ENCODE measurements at places on chromosomes 1 and 21.
A peak's percentile ranks its signal among the peaks of the same experiment; 100 is the strongest.

DNA sequence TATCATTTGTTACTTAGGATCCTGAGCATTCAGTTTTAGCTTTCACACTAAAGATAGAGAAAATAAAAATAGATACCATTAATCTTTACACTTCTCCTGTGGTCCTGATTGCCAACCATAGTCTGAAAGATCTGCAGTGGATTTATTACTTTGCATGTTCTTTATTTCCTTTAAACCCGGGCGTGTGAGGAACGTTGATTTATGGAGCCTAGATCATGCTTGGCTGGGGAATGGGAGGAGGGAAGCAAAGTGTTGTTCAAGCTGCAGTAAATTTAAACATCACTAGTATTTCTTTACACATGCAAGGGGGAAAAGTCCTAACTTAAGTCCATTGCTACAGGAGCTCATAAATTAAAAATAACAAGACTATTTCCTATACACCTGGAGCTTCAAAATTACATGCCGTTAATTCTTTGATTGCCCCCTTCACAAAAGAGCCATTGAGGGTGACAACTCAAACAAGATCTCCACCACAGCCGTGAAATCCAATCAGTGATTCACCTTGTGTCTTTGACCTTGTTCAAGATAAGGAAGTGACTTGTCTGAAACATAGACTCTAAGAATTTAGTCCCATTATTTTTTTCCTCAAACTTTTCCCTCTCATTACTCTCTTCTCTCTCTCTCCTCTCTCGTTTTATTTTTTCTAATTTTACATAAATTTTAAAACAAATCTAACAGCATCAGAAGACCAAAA lies 282.7 kb downstream of the KIF26B start:
- no peak for DNase-seq

- DNase-seq, result no peak
Measured at GRCh38 chr1:32611859-32612188, 38.5 kb downstream of the ZBTB8OS start.

GRCh38 chr21:45330851-45331261 lies 43.2 kb upstream of the POFUT2 start:
- DNase-seq, result no peak

DNA sequence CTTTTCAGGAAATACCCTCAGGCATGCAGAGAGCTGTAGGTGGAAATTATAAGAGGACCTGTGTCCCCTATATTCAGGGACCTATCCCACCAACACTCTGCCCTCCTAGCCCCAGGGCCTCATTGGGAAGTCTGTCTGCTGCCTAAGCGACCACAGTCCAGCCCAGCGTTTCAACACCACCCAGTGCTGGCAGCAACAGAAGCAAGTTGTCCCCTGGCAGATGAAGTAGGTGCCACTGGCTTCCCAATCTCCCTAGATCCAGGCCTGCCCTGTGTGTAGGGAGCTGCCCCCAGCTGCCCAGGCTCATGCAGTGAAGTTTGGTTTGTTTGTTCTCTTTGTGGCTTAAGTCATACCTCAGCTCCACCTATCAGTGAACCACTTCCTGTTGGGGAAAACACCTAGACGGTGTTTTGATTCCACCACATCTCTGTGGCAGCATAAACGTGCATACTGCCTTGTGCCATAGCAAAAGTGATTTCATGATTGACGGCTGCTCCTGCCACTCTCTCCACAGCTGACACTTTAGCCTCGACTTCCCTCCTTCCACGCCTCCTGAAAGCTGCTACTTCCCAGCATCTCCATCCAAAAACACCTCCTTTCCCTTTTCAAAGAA lies 8.1 kb upstream of the LEFTY1 start:
- peak; percentile 75 for DNase-seq

GRCh38 chr1:174036798-174037197 lies 14.6 kb upstream of the RC3H1 start:
- DNase-seq, result no peak

- no peak for DNase-seq
Measured at GRCh38 chr21:45940621-45941337, 40.8 kb upstream of the COL6A1 start.

GRCh38 chr1:185561629-185562028 lies 172.6 kb upstream of the HMCN1 start:
- peak; percentile 20 for DNase-seq

DNA sequence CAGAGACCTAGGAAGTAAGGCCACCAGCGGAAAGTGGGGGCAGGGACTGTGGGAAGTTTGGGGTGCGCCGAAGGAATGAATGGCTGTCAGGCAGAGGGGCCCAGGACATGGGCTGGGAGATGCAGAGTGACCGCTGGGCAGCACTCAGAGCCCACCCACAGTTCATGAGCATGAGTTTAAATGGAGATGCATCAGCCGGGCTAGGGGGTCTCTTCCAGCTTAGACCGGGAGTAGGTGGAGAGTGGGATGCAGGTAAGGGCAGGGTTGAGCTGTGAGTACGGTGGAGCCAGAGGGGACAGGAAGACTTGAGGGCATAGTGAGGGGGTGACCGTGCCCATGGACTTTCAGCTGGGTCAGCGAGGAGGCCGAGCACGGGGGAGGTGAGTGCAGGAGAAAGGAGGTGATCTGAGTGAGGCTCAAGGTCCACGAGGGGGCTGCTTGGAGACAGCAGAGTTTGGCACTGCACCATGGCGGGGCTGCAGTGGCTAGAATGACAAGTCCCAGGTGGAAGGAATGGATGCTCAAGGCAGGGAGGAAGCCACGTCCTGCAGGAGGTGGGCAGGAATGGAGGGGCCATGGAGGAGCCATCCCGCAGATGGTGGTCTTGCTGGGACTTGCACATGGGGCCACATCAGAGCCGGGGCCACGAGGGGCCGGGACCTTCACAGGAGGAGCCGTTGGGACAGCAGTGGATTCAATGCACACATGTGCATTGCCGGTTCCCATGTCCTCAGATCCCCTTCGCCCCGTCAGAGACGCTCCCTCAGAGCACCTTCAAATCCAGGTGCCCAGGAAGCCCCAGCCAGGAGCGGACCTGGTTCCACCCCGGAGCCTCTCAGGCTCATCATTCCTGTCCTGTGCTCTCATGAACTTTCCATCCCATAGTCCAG lies 34.9 kb downstream of the UBASH3A start:
- DNase-seq, result no peak

DNA sequence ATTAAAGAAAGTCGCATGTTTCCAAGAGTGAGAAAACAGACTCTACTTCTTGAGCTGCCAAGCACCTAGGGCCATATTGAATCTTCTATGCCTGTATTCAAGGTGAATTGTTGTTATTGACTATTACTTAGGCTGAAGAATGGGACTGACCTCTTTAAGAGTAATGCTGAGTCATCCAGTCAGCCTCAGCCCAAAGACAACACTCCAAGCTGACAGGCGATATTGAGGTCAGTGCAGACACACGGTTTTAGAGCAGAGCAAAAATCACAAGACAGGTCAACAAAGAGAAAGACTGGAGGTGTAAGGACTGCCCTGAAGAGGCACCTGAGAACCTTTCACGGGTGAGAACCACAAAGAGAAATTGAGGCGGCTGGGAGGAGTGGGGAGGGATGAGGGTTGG lies 146.9 kb downstream of the MIS18A start:
- DNase-seq, result no peak

GRCh38 chr1:14846688-14847087 lies 248.2 kb downstream of the KAZN start:
- DNase-seq, result no peak

- no peak for DNase-seq
Measured at GRCh38 chr1:166193057-166193698, 26.4 kb upstream of the FAM78B start.

- DNase-seq, result no peak
Measured at GRCh38 chr1:59108481-59109317, 188.2 kb upstream of the FGGY start.

GRCh38 chr1:50968821-50969610 lies 1.0 kb upstream of the CDKN2C start:
- DNase-seq, result no peak

GRCh38 chr1:226642421-226642820 lies 93.9 kb downstream of the STUM start:
- no peak for DNase-seq

- DNase-seq, result no peak
Measured at GRCh38 chr1:165674599-165674998, 23.8 kb downstream of the ALDH9A1 start.

GRCh38 chr1:154937988-154938386 lies 1.5 kb upstream of the PMVK start:
- DNase-seq, result no peak

DNA sequence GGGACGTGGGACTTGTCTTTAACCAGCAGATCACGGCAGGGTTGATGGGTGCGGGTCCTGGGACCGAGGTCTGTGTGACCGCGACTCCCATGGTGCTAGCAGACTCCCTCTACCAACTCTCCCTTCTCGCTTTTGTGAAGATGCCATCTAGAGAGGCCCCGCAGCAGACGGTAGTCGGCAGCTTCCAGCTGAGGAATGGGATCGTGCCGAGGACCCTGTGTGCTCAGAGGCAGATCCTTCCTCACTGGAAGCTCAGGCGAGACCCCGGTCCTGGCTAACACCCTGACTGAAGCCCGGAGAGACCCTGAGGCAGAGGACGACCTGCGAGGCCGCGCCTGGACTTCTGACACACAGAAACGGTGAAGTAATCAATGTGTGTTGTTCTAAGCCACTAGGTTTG lies 12.5 kb upstream of the SPATC1L start:
- no peak for DNase-seq

GRCh38 chr1:231919886-231920285 lies 293.3 kb downstream of the DISC1 start:
- DNase-seq, result no peak

- DNase-seq, result no peak
Measured at GRCh38 chr1:41719128-41719527, 199.6 kb downstream of the HIVEP3 start.

- no peak for DNase-seq
Measured at GRCh38 chr1:193066606-193067005, 7.2 kb downstream of the RO60 start.

DNA sequence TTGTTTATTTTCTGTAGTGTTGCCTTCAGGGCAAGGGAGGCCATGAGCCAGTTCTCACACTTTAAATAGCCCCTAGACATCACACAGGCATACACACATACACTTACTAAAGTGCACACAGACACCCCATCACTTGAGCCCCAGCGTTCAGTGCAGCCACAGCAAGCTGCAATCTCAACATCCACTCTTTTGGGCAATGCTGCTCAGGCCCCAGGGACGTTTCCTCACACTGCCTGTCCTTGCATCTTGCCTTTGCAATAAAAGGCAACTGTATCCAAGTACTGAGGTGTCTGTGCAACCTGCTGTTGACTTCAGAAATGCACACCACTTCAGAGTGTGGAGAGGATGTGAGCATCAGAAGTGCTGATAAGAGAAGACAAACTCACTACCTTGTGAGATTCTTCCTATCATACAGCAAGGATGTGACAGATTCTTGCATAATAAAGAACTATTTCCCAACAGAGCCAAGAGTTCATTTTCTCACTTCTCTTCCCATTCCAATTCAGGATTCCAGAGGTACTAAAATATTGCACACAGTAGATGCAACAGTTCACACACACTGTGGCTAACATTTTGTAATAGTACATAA lies 36.2 kb downstream of the IRF2BP2 start:
- DNase-seq, result no peak

DNA sequence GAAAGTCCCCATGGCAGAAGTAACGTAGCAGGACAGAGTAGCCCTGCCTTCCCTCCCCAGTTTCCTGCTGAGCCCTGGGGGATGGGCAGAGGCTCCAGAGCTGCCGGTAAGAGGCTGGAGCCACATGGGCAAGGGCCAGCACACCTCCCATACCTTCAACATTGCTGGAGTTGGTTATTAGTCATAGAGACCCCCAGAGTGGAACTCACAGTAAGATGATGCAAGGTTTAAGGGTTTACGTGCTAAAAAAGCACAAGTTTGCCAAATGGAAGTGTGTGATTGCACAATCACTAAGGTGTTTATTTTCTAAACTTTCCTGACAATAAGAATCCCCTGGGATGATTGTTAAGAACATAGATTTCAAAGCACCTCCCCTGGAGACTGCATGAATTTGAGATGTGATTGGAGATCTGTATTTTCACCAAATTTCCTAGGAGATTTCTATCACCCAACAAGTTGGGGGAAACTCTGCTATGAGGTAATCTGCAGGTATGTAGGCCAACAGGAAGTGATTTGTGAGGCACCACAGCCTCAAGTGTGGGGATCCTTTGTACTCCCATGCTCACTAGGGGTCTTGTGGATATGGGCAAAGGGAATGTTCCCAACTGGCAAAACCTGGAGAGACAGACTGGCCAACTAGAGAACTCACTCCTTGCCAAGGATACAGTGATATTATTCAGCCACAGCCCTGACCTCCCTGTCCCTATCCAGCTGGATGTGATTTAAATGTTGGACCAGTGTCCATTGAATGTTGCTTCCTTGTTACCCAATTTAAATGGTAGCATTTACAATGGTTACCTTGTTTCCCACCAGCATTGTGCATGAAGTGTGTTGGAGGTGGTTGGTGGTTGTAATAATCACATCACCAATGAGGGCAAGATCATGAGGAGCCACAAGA lies 37.1 kb upstream of the CSF1 start:
- no peak for DNase-seq

GRCh38 chr1:62040973-62041372 lies 153.7 kb upstream of the L1TD1 start:
- no peak for DNase-seq

GRCh38 chr1:93095804-93096585 lies 16.9 kb downstream of the MTF2 start:
- no peak for DNase-seq

- no peak for DNase-seq
Measured at GRCh38 chr1:173294843-173295242, 87.7 kb upstream of the TNFSF4 start.

- DNase-seq, result no peak
Measured at GRCh38 chr1:162697140-162697895, 65.1 kb downstream of the DDR2 start.

GRCh38 chr1:14332158-14332557 lies 266.3 kb upstream of the KAZN start:
- no peak for DNase-seq

DNA sequence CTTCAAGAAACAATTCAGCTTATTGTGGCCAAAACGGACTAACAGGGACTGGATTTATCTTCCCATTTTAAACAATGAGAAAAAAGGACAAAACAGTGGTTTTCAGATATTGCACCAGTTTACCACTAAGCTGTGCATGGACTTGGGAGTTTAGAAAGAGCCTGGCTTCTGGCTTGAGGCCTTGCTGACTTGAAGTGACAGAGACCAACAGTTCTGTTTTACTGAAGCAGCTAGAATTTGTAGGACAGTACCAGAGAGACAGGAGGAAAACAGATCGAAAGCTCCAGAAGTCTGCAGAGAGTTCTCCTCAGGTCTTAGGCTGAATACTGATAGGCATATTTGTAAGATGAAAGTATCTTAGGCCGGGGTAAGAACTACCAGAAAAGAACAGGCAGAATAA lies 20.5 kb downstream of the FCRL4 start:
- DNase-seq, result no peak

DNA sequence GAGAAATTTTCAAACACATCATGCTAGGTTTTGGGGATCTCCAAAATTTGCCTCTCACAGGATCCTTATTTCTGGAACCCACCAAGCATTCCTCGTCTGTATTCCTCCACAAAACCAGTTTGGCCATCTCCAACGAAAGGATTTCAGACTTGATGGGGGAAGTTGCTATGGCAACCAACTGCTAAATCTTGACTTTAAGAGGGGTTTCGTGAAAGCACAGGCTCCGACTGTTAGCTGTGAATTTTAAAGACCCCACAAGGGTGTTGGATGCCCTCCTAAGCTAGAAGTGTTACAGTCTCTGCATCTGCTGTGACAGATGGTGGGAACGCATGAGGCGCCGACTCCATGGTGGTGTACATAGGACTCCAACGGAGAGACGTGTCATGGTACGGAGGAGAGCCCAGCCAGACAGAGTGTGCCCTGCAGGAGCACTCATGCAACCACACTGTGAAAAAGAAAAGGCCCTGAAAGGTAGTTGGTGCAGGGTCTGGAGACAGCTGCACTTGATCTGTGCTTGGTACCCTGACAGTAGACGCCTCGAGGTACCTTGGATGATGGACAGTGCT lies 147.1 kb downstream of the ASTN1 start:
- DNase-seq, result no peak
